ENCODE measurements at places on chromosomes 2 and 18. TPM values are rescaled to one million over a fixed set of nuclear protein-coding genes. Genes with fewer than 3 reads are reported as not detected.

GRCh38 chr2:44351088-44351487 lies 10.2 kb downstream of the PREPL start:
- DNase-seq = no peak
- no peak overlapping the region for H3K4me3 ChIP-seq
- peaks cover 37% of the 10 kb centered on the region for H3K36me3 ChIP-seq
- H3K4me1 ChIP-seq = no peaks in the 10 kb centered on the region
- H3K27me3 ChIP-seq = no peaks in the 10 kb centered on the region
- no peak overlapping the region for H3K27ac ChIP-seq

DNA sequence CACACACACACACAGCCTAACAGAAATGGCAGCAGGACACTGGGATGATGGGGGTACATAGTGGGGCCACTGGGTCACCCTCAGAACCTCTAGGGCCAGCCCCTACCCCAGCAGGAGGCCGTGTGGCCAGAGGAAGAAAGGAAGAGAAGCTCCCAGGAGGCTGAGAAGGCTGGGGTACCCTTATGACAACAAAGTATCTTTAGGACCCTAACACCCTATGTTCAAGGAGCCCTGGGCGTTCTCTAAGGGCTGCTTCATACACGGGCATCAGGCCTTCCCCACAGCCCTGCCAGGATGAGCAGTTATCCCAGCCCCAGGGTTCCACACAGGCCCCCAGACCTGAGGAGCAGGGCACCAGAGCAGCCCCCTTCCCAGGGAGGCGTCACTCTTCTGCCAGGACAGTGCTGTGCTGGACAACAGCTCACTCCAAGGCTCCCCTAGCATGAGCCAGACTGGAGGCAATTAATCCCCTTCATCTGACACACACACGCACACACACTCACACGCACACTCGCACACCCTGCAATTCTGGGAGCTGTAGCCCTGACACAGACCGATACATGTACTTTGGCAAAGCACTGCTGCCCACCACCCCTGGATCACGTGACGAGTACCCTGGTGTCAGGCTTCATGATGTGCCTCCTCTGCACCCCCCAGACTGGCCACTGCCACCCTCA lies 163.6 kb downstream of the TNS1 start:
- H3K4me3 ChIP-seq = no peak overlapping the region
- DNase-seq = no peak
- no peaks in the 10 kb centered on the region for H3K4me1 ChIP-seq

GRCh38 chr2:151200277-151200676 lies 61.4 kb downstream of the RBM43 start:
- DNase-seq = no peak
- no peak overlapping the region for H3K27ac ChIP-seq

- no peak overlapping the region for H3K4me3 ChIP-seq
- peaks cover under 1% of the 10 kb centered on the region for H3K4me1 ChIP-seq
- H3K36me3 ChIP-seq = peaks cover 30% of the 10 kb centered on the region
- DNase-seq = no peak
These were observed 1.9 kb downstream of the GLB1L start for GRCh38 chr2:219243291-219243761.

DNA sequence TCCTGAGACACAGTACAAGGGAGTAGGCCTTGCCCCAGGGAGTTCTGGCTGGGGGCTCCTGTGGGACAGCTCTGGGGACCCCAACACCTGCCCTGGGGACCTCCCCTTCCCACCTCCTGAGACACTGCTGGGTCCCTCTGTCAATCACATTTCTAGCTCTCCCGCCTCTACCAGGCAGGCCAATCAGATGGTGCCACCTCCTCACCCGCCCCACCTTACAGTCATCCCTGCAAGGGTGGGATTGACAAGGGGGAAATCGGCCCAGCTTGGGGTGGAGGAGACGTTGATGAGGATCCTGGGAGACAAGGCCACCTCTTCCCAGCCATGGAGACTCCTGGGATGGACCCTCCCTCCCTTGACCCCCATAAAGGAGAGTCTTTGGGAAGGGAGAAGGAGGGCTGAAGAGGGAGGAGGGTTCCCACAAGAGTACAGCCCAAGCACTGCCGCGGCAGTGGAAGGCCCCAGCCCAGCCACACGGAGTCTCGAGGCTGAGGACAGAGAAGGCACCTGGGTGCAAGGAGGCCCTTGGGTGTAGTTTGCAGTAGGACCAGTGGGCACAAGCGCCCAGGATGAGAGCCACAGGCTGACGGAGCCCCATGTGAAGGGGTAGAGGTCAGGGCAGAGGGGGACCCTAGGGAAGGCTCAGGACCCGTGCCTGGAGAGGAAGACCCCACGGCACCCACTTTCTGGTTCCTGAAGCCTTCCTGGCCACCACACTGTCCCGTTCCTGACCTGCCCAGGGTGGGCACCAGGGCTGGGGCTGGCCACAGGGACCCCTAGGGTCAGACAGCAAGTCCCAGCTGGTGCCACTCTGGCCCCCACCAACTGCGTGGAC lies 109.9 kb upstream of the OTOS start:
- DNase-seq = no peak
- H3K4me3 ChIP-seq = no peak overlapping the region
- no peaks in the 10 kb centered on the region for H3K36me3 ChIP-seq
- no peaks in the 10 kb centered on the region for H3K27me3 ChIP-seq

DNA sequence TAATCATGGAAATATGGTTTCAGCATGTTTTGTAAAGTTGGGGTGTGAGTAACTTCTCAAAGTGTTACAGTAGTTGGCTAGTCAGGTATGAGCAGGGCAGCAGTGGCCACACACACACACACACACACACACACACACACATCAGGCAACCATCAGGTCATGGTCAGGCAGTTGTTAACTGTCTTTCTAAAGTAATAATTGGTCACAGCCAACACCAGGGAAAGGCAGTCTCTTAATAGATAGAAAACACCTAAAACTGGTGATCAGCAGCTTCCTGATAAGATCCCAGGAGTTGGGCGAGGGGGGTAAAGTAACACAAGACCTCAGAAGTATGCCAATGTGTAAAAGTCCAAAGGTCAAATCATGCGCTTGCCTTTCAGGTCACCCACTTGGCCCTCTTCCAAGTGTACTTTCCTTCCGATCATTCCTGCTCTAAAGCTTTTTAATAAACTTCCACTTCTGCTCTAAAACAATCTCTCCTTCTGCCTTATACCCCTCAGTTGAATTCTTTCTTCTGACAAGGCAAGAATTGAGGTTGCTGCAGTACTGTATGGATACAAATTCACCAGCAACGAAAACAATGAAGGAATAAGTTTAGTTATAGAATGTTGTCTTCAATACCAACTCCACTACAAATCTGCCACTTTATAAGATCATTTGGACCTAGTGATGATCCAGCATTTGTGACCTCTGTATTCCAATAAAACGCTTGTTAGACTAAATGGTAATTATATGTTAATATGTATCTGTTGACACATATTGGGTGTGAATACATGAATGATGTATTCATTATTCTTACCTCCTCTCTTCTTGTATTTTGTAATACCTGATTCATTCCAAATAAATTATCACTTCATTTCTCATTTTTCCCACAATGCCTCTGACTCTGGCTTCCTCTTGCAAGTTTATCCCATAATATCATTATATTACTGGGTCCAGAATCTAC lies 254.3 kb downstream of the METTL4 start:
- no peak for DNase-seq
- H3K36me3 ChIP-seq = no peaks in the 10 kb centered on the region
- H3K27ac ChIP-seq = no peak overlapping the region
- H3K4me3 ChIP-seq = no peak overlapping the region
- H3K27me3 ChIP-seq = no peaks in the 10 kb centered on the region

GRCh38 chr2:148930046-148930775 lies 55.2 kb downstream of the KIF5C start:
- no peak overlapping the region for H3K4me3 ChIP-seq
- no peaks in the 10 kb centered on the region for H3K4me1 ChIP-seq
- H3K27me3 ChIP-seq = no peaks in the 10 kb centered on the region

DNA sequence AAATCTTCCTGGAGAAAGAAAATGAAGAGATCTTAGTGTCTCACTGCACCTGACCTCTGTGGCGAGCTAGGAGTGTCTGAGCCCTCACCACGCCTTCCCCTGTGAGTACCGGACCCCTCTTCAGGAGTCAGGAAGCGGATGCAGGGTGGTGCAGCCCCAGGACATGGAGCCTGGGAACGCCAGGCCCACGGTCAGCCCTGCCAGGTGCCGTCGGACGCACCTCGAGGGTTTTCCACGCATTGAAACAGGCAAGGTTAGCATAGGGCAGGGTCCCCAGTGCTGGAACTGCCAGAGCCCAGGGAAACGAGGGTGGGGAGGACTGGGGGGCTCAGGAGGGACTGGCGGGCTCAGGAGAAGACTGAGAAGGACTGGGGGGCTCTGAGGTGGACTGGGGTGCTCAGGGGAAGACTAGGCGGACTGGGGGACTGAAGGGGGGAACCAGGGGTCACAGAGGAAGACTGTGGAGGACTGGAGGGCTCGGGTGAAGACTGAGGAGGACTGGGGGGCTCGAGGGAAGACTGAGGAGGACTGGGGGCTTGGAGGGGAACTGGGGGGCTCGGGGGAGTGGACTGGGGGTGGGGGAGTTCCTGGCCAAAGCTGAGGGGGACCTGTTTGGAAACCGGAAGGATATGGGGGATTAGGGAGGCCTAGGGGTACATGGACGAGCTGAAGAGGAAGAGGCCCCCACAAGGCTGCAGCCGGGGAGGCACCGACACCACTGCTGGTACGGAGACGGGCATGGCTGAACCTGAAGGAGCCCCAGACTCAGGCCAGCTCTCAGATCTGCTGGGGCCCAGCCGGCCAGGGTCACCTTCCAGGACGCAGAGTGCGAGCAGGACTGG lies 65.2 kb upstream of the SNTG2 start:
- DNase-seq = no peak
- H3K4me1 ChIP-seq = no peaks in the 10 kb centered on the region
- H3K27ac ChIP-seq = no peak overlapping the region
- peaks cover 48% of the 10 kb centered on the region for H3K27me3 ChIP-seq

DNA sequence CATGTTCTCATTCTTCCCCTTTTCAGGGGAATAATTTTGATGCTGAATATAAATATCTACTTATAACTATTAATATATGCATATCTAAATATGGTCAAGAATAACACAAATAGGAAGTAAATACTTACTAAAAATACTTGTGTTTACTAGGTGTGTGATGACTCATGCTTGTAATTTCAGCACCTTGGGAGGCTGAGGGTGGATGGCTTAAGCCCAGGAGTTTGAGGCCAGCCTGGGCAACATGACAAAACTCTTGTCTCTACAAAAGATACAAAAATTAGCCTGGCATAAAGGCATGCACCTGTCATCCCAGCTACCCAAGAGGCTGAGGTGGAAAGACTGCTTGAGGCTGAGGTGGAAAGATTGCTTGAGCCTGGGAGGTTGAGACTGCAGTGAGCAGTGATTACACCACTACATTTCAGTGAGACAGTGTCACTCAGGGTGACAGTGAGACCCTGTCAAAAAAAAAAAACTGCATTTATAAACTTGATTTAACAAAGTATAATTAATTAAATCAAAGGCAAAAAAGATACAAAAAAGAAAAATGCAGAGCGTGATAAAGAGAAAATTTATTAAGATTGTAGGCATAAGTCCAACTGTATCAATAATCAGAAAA lies 703.1 kb upstream of the VRK2 start:
- no peaks in the 10 kb centered on the region for H3K27me3 ChIP-seq
- H3K4me1 ChIP-seq = no peaks in the 10 kb centered on the region
- H3K27ac ChIP-seq = no peak overlapping the region
- H3K4me3 ChIP-seq = no peak overlapping the region

GRCh38 chr2:222451224-222451674 lies 26.9 kb downstream of the SGPP2 start:
- peaks cover 62% of the 10 kb centered on the region for H3K4me1 ChIP-seq
- H3K27ac ChIP-seq = peak overlapping the region; percentile 61
- H3K4me3 ChIP-seq = peak overlapping the region; percentile 30
- no peaks in the 10 kb centered on the region for H3K27me3 ChIP-seq
- peaks cover 78% of the 10 kb centered on the region for H3K36me3 ChIP-seq

DNA sequence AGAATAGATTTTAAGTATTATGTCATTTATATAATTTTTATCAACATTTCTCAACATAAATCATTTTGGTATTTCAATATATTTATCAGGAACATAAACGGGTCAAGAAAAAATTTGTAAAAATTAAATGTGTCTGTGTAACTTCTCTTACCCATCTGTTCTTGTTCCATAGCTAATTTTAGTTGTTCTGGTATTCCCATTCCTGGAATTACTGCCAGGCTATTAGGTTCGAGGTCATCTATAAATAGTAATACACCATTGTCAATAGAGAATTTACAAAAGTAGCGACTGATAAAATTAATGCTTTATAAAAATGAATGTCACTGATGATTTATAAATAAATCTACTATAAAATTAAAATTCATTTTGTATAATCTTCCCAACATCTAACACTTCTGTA lies 21.5 kb downstream of the SFT2D3 start:
- no peaks in the 10 kb centered on the region for H3K27me3 ChIP-seq
- H3K36me3 ChIP-seq = peaks cover 53% of the 10 kb centered on the region
- H3K4me3 ChIP-seq = no peak overlapping the region
- DNase-seq = no peak
- peaks cover 10% of the 10 kb centered on the region for H3K4me1 ChIP-seq
- H3K27ac ChIP-seq = peak overlapping the region; percentile 82

GRCh38 chr18:23143016-23143814 lies 7.9 kb downstream of the CABLES1 start:
- H3K4me1 ChIP-seq = peaks cover 21% of the 10 kb centered on the region
- peak; percentile 77 for DNase-seq
- no peak overlapping the region for H3K4me3 ChIP-seq
- H3K27ac ChIP-seq = peak overlapping the region; percentile 89

DNA sequence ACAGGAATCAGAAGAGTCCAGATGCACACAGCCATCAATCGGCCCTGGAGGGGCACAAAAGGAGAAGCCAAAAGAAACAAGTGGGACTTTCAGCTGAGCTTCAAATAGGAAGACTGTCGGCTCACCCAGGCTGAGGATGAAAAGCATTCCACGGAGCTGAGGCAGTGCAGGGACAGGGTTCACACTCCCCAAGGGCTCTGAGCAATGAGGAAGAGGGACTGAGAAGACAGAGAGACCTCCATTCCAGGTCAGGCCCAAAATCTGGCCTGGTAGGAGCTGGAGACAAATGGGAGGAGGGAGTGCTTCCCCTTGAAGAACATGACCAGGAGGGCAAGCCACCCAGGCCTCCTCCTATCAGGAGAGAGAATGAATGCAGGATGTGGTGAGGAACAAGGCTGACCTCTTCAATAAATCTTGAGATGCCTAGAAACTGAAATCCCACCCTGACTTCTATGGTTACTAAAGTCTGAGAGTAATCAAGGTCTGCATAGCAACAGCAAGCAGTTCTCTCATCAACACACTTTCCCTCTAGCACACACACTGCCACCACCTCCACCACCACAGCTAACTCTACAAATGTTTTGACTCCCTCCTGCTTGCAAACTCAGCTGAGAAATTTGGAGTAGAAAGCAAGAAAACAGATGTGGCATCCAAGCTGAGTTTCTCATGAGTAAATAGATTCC lies 434.4 kb downstream of the TNS1 start:
- H3K27me3 ChIP-seq = peaks cover 7% of the 10 kb centered on the region
- no peak for DNase-seq
- no peak overlapping the region for H3K27ac ChIP-seq
- no peak overlapping the region for H3K4me3 ChIP-seq
- no peaks in the 10 kb centered on the region for H3K4me1 ChIP-seq
- H3K36me3 ChIP-seq = peaks cover 6% of the 10 kb centered on the region

AGXT gene
- total RNA-seq = not detected

GULP1 gene
- 9.3 TPM for total RNA-seq

EVA1A gene
- 7.6 TPM for total RNA-seq

DSG4 gene
- not detected for total RNA-seq

COL4A3 gene
- total RNA-seq = 0.49 TPM

CNDP1 gene
- not detected for total RNA-seq

NYAP2 gene
- total RNA-seq = not detected

DSG1 gene
- total RNA-seq = not detected

SULT1C2 gene
- not detected for total RNA-seq

AFF3 gene
- total RNA-seq = 1.0 TPM

CYS1 gene
- not detected for total RNA-seq

ABCG5 gene
- total RNA-seq = not detected

PAX3 gene
- total RNA-seq = not detected

MEMO1 gene
- 54.6 TPM for total RNA-seq

TTR gene
- total RNA-seq = not detected
